ENCODE measurements at places on chromosomes 11 and 22.

DNA sequence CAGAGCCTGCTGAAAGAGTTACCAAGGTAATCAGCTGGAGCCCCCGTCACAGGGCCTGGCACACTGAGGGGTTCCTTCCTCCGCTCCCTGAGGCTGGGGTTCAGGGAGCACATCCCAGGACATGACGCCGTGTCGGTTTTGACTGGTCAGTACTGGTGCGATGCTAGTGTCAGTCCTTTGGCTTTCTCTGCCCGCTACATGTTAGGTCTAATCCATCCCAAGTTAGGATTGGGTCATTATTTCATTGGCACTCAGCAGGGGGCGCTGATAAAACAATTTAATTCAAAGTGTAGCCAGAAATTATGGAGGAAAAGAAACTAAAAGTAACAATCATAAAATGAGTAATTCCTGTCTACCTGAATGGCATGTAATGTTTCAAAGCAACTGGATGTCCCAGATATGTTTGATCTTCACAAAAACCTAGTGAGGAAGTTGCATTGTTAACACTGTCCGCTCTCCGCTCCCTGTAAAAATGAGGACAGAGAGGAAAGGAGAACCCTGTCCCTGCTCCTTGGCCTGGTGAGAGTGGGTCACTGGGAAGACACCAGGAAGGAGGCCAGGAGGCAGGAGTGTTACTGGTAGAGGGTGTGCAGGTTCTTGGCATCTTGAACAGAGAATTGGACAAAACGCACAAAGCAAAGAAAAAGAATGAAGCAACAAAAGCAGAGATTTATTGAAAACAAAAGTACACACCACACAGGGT is 27.1 kb downstream of the TSKU start:
- no peak for DNase-seq

- no peak for DNase-seq
These were observed 100.0 kb upstream of the SOX6 start for GRCh38 chr11:16456366-16456765.

GRCh38 chr22:33028234-33028633 is 29.9 kb downstream of the SYN3 start:
- no peak for DNase-seq

GRCh38 chr11:41954034-41954433 is 494.6 kb upstream of the LRRC4C start:
- DNase-seq, result no peak

DNA sequence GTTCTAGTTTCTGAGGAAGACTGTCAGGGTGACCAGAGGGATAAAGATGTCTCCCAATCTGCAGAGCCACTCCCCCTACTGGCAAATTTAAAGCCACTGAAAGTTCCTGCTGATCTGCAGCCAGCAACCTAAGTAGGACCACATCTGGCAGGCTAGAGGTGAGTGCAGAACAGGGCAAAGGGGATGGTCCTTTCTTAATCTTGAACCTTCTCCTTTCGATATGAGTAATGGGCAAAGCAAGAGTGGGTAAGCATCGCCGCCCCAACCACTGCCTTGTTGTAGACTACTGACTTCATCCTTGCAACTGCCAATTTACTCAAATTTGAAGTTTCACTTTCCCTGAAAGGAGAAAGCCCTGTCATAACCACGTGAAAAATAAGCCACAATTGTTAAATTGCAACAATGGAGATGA is 30.7 kb downstream of the SCUBE2 start:
- no peak for DNase-seq

- no peak for DNase-seq
These were observed 42.1 kb downstream of the PAMR1 start for GRCh38 chr11:35483131-35483820.

GRCh38 chr11:41274831-41275230 is 184.6 kb downstream of the LRRC4C start:
- DNase-seq, result no peak

GRCh38 chr11:93000511-93001476 is 31.3 kb downstream of the MTNR1B start:
- no peak for DNase-seq

- no peak for DNase-seq
These were observed 11.6 kb upstream of the CADM1 start for GRCh38 chr11:115515647-115516395.

- no peak for DNase-seq
These were observed 1.1 kb downstream of the CREB3L1 start for GRCh38 chr11:46278387-46279125.

GRCh38 chr11:21307874-21308273 is 638.5 kb downstream of the NELL1 start:
- DNase-seq, result no peak

DNA sequence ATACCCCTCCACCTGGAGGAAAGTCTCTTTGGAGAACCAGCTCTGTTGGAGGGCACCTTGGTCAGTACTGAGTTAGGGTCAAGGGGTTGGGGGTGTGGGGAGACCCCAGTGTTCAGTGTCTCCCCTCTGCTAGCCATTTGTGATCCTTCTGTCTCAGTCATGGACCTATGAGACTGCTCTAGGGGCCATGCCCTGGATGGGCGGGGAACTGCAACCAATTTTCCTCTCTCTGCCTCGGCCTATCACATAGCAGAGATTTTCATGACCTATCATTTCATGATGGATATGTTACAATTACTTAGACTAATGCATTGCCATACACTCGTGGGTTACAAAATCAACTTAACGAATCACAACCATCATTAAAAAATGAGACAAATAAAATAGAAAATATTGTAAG is 7.4 kb downstream of the OTOG start:
- no peak for DNase-seq

- DNase-seq, result no peak
These were observed 13.7 kb downstream of the CARD10 start for GRCh38 chr22:37505565-37505964.

DNA sequence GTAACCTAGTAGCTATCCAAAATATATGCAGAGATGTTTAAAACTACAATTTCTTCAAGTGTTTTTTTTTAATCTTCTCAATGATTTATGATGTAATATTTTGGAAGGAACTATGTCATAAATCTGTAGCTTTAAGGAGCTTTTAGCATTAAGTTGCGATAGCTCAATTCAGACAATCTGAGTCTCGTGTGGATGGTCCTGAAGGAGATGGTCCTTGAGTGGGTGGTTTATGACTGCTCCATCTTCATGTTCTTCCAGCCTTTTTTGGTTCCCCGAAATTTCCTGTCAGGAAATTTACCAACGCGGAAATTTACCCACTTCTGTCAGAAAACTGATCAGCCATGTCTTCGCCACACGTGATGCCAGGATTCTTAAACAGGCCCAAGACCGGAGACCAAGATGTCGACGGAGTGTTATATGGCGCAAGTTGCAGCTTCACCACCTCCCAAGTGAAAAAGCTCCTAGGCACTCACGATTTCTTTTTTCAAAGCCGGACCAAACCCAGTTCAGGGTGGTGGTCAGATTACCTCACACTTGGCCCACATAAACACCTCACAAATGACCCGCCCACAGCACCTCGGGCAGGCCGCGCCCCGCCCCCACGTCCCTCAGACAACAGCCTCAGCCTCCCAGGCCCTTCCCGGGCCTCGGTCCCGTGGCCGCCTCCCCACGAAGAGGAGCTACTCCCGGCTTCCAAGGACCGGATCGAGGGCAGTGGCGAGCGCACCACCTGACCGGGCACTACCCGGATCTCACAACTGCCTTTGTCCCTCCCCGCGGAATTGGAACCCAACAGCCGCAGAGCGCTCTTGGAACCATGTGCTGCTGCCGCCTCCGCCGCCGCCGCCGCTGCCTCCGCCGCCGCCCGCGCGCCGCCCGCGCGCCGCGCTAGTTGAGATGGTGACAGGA is at the start of gene MORC2:
Gene MORC2 (minus strand): TSS at position 760 of the 909 bp plus-strand sequence. CDS start 885 bp downstream, outside the sequence.
- DNase-seq, result no peak

GRCh38 chr11:117610045-117610444 is 187.0 kb downstream of the DSCAML1 start:
- no peak for DNase-seq

DNA sequence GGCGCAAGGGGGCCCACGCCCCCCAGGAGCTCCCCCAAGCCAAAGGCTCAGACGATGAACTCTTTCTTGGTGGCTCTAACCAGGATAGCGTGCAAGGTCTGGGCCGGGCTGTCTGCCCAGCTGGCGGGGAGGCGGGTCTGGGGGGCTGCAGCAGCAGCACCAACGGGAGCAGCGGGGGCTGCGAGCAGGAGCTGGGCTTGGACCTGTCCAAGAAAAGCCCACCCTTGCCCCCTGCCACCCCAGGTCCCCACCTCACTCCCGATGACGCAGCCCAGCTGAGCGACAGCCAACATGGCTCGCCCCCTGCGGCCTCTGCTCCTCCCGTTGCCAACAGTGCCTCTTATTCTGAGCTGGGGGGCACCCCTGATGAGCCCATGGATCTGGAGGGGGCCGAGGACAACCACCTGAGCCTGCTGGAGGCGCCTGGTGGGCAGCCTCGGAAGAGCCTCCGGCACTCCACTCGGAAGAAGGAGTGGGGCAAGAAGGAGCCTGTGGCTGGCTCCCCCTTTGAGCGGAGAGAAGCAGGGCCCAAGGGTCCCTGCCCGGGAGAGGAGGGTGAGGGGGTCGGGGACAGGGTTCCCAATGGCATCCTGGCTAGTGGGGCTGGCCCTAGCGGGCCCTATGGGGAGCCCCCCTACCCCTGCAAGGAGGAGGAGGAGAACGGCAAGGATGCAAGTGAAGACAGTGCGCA is 21.6 kb upstream of the TMEM191C start:
- no peak for DNase-seq

- DNase-seq, result no peak
These were observed 133.5 kb upstream of the B3GAT1 start for GRCh38 chr11:134545521-134545920.

DNA sequence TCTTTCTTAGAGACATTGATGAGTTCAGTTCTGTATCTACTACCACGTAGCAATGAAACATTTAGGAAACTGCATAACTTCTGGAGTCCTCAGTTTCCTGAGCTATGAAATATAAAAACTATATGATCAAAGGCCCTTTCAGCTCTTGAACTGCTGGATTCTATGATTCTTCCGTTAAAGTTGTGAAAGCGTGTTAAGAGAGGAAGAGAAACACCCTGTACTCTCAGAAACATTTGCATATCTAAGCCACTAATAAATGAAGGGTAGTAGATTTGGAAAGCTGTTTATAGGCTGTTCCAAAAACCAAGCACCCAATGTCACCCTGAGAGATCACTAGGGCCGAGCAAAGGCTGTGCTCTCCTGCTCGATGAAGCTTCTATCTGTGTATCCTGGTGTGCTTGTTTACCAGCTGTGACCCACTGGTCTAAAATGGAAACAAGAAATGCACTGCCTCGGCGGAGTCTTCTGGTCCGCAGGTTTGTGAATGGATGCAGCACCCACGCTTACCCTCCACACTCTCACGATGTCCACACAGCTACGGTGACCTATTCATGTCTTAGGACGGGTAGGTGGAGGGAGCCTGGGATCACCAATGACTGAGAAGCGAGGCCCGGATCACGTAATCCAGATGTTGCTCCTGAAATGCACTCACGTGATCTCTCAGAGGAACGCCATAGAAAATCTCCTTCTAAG is 325.8 kb downstream of the OPCML start:
- no peak for DNase-seq

DNA sequence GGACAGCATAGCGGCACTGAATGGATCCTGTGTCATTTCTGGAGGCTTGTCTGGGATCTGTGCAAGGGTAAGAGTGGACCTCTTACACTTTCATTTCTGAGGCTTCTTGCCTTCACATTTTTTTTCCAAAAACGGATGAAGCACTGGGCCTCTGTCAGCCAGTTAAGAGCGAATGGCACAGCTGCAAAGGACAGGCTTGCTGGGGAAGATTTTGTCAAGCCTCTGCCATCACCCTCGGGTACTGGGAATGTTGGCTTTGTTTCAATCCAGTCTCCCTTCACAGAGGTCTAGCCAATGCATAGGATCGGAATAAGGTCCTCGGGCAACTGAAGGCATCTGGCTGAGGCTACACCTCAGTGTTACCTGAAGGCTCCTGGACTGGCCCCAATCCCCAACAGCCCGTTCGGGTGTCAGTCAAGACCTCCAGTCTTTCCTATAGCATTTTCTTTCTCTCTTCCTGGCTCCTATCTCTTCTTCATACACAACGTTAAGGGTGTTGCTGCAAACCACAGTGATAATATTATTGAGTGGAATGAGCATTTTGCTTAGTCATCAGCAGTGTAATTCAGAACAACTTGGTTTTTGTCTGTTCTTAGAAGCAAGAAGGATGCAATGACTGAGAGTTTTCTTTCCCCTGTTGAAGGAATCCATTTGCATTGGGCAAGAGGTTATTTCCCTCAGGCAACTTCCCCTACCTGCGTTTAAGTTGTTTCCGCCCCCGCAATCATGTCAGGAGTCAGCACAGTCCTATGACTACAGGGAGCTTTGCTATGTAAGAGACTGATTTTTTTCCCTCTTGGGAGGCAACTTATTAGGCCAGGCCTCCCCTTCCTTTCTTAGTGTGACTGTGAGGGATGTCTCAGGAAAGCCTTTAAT is 22.8 kb downstream of the NPAT start:
- no peak for DNase-seq

- DNase-seq, result no peak
These were observed 2.1 kb upstream of the PIK3C2A start for GRCh38 chr11:17209939-17210245.

DNA sequence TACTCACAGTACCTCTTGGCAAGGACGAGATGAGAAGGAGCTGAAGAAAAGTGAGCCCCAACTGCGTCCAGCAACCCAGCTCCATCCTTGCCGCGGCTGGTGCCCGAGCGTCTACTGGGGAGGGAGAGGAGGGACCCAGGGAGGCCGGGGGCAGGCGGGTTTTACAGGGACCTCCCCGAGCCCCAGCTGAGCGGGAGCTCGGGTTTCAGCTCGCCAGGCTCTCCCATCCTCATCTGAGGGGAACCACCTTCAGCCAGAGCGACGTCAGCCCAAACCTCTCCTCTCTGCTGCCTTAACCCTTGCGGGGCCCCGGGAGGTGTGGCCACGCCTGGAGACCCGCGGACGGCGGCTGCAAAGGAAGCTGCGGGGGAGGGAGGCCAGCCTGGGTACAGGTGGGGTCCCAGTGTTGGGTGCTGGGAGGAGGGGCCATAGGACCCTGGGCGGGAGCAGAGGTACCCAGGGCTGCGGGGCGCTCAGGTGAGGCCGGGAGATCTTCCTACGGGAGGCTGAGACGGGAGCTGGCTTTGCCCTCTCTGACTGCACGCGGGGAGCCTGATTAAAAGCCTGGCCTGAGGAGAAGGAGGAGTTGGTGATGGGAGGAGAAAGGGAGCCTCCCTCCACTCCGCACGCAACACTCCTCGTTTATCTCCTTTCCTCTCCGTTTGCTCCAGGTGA is at the start of gene PAMR1:
Gene PAMR1 (minus strand): TSS at position 116 of the 675 bp plus-strand sequence. CDS start 31 bp downstream, at position 85.
- peak; percentile 33 for DNase-seq

GRCh38 chr22:47112994-47113852 is 350.8 kb downstream of the TBC1D22A start:
- no peak for DNase-seq

- no peak for DNase-seq
These were observed 2.5 kb downstream of the USP18 start for GRCh38 chr22:18152519-18152918.

Measured in NCI-H2171 (cell line).